ENCODE measurements at places on chromosomes 4 and X. TPM values are rescaled to one million over a fixed set of nuclear protein-coding genes. Genes with fewer than 3 reads are reported as not detected.

The SHOX gene
- total RNA-seq = not detected

The SAP30 gene
- total RNA-seq = 6.4 TPM

The TCEANC gene
- 15.6 TPM for total RNA-seq

- no peak for DNase-seq
- H3K4me3 ChIP-seq = no peak overlapping the region
- H3K4me1 ChIP-seq = no peaks in the 10 kb centered on the region
- H3K36me3 ChIP-seq = no peaks in the 10 kb centered on the region
Observed at GRCh38 chrX:124981420-124981819, 338.3 kb upstream of the TEX13C start.

DNA sequence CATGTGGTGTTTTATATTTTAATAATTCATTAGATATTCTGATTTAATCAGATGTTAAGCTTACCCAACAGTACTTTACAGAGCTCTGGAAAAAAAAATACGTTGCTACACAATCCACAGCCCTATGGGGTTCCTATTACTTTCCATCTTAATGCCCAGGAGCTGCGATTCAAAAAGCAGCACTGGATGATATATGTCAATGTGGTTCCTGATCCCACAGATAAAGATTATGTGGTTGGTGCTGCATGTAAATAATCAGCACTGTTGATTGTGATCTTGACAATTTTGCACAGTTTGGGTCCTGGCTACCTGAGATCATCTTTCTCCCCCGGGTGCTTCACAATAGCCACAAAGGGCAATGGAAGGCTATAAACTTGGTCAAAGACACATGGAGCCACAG, 72.7 kb upstream of the DCLK2 start:
- H3K36me3 ChIP-seq = no peaks in the 10 kb centered on the region
- no peaks in the 10 kb centered on the region for H3K27me3 ChIP-seq
- H3K4me1 ChIP-seq = no peaks in the 10 kb centered on the region
- DNase-seq = no peak

DNA sequence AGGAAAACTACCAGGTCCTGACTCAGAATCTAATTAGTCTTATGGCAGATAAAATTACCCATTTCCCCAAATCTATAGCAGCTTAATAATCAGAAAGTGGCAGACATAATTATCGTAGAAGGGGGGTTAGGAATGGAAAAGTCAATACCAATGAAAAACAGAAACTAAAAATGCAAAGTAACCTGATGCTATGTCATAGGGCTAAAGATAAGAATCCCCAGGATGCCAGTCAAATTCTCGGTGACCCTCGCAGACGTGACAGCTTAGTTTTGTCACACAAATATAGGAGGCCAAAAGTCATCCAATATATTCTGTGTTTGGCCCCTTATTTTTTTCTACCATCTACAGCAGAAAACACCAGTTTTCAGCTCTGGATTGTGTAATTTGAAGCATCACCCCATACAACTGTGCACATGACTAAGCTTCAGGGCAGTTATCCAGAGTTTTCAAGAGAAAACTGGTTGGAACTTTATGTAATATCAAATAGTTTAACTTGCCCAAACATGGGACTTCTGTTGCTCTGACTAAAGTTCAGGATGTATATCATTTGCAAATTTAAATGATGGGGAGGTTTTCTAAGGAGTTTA, 30.9 kb downstream of the RASSF6 start:
- no peak overlapping the region for H3K4me3 ChIP-seq
- no peaks in the 10 kb centered on the region for H3K27me3 ChIP-seq
- peak; percentile 25 for DNase-seq
- no peaks in the 10 kb centered on the region for H3K36me3 ChIP-seq
- H3K27ac ChIP-seq = peak overlapping the region; percentile 74
- H3K4me1 ChIP-seq = peaks cover 38% of the 10 kb centered on the region

DNA sequence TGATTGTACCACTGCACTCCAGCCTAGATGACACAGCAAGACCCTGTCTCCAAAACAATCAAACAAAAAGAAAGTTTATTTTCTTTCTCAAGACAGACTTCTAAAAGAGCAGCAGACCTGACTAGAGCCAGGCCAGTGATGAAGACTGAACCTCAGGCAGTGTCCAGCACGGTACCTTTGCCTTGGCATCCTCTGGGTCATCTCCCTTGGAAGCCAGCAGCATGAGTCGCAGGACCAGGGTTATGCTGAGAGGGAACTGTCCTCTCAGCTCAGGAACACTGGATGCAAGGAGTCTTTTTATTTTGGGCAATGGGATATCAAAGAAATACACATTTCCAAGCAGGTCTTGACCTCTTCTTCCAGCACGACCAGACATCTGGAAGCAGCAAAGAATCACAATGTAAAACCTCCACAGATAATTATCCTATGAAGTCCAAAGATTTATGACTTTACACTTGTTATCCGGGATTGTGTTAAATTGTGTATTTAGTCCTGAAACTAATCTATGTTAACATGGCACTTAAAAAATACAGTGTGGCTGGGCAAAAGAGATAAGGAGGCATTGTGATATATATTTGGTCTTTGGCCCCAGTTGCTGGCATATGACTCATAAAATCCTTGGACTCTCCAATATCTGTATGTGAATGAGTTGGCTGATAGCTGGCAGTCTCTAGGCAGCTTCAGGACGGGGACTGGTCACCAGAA, 66.0 kb upstream of the DDX60 start:
- H3K4me1 ChIP-seq = peaks cover 12% of the 10 kb centered on the region
- H3K27me3 ChIP-seq = no peaks in the 10 kb centered on the region
- peaks cover 79% of the 10 kb centered on the region for H3K36me3 ChIP-seq
- DNase-seq = peak; percentile 42
- H3K4me3 ChIP-seq = no peak overlapping the region

All from stomach (tissue), 19 donors.